Skin of body (tissue), 3 donors: ENCODE measurements at places on chromosomes 3 and 15.
A peak's percentile ranks its signal among the peaks of the same experiment; 100 is the strongest.

GRCh38 chr3:42685891-42686820 lies 819 bp downstream of the KLHL40 start:
- DNase-seq = no peak

- DNase-seq = no peak
These were observed 277.1 kb downstream of the EDEM1 start for GRCh38 chr3:5464649-5465048.

DNA sequence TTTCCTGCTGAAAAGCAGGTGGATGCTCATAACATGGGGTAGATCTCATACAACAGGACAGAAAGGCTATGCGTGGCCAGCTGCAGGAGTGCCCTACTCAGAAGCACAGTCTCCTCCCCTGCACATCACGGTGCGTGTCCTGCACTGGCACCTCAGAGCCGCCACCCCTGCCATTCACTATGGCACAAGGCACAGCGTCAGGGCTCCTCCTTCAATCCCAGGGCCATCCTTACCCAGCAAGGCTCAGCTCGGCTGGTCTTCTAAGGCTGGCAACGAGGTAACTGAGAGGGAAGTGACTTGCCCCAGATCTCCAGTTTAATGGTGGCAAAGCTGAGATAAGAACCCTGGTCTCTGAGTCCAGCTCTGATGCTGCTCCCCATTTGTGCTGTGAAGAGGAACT lies 97.1 kb downstream of the CPN2 start:
- DNase-seq = no peak

- peak; percentile 54 for DNase-seq
These were observed 194.2 kb upstream of the CNTN3 start for GRCh38 chr3:74808506-74809275.

DNA sequence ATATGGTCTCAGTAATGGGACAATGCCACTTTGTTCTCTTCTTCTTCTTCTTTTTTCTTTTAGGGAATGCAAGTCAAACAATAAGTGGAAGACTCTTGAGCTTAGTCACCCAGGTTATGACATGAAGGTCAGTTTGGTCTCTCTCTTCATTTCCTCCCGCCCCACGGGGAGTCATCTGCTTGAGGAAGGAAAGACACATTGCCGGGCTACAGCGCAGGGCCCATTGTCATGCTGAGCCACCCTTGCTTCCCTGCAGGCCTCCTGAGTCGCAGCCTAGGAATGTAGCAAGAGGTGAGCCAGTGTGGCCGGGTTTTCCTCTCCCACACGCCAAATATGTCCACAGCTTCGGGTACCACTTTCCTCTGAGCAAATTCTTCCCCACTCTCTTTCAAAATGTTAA lies 47.6 kb downstream of the RAP2B start:
- no peak for DNase-seq

DNA sequence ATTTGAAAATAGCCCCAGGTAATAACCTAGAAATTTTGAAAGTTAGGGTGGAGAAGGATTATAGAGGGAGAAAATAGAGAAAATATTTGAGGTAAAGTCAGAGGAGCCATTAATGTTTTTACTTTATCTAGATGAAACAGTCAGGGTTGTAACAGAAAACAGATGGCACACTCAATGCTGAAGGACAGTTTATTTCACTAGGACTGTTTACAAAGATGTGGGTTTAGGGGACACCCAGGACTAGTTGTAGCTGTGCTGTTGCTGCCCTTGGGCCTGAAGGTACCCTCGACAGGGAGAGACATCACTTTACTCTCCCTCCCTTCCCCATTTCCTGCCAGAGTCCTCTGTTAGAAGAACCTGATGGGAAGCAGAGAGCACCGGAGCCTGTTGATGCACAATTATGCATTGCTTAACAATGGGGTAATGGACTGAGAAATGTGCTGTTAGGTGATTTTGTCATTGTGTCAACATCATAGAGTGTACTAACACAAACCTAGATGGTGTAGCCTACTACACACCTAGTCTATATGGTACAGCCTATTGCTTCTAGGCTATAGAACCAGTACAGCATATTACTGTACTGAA lies 103.8 kb downstream of the GALK2 start:
- no peak for DNase-seq

- DNase-seq = no peak
These were observed 35.7 kb upstream of the APEH start for GRCh38 chr3:49638445-49638844.

- no peak for DNase-seq
These were observed 38.8 kb downstream of the SAXO2 start for GRCh38 chr15:82301296-82302016.

DNA sequence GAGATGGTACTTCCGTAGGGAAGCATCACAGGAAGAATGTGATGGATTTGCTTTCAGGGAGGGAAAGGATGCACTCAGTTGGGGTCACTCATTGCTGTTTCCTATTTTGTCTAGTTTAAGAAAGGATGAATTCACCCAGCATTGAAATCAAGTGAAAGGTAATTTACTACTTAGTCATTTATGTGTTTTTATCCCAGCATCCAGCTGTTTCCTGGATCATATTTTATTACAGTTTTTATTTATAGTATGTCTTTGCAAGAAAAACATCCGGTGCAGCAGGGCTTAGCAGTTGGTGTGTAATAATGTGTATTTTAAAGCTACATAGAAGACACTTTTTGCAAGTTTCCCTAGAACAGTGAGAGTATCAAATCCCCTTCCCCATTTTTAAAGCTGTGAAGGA lies 37.4 kb upstream of the GOLGA8B start:
- no peak for DNase-seq

GRCh38 chr3:154464440-154465190 lies 34.6 kb upstream of the GPR149 start:
- no peak for DNase-seq

- DNase-seq = no peak
These were observed 4.5 kb downstream of the INKA1 start for GRCh38 chr3:49807431-49808114.

- no peak for DNase-seq
These were observed 401.9 kb upstream of the ROBO2 start for GRCh38 chr3:76638006-76638405.

DNA sequence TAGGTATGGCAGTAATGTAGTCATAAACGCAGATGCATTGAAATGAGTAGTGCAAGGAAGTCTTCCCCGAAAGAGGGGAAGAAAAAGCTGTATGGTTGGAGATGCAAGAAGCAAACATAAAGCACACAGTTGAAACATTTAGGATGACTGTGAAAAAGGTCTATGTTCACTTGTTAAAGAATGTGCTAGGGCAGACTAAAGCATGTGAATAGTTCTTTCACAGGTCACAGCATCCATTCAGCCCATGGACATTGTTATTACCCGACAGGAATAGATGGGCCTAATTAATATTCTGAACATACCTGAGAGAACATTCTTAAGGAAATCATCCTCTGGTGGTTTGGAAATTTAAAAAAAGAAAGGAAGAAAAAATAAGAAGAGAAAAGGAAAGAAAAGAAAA lies 595.2 kb downstream of the ZIC1 start:
- DNase-seq = no peak

DNA sequence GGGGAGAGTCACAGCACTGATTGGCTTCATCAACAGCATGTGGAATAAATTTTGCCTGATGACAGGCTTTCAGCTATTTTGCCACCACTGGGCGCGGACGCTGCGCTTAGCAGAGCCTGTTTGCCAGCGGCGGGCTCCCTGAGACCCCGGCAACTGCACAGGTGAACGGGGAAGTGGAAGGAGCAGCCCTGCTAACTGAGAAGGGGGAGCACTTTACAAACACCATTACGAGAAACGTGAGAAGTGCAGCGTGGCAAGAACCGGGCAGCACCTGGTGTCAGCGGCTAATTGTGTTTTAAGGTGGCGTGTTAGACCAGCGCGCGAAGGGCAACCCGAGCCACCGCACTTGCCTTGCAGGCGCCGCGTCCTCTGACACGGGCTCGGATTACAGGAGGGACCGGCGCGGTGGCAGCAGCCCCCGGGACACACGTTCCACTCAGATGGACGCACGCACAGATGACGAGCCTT lies 307.8 kb upstream of the ARRDC4 start:
- DNase-seq = no peak

DNA sequence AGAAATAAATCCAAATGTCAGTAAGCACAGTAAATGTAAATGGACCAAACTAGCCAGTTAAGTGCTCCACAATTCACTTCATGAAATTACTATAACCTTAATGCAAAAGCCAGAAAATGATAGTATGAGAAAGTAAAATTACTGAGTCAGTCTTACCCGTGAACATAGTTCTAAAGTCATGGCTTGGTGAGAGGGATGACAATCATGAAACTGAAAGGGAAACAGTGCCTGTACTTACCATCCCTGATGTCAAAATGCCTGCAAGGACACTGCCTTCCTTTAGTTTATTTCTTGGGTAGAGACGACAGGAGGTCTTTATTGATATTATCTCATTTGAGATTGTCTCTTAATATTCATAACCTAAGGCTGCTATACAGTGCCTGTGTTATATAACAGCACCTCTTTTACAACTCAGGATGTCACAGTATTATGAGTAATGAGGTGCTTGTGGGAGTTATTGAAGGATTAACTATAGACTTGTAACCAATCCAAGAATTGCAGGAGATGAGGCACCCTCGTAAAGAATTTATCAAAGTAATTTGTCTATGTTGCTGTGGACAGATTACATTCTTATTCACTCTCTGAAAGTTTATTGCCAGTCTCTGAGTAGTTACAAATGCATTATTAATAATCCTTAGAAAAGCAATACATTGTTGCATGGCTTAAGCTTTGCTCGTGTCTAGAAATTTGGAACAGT lies 142.9 kb upstream of the BFSP2 start:
- no peak for DNase-seq

DNA sequence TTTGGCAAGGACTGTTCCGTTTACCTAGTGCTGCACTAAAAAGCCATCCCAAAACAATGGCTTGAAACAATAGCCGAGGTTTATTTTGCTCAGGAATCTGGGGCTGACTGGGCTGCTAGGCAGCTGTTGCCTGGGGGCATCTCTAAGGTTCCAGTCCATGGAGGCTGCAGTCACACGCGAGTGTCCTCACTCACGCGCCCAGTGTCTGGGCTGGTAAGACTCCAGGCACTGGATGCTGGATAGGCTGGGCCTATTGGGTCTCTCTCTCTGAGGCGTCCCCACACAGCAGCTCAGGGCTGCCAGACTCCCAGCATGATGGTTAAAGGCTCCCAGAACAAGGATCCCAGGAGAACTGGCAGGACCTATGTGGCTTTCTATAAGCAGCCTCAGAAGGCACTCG lies 34.2 kb downstream of the ALS2CL start:
- no peak for DNase-seq

- DNase-seq = no peak
These were observed 10.8 kb downstream of the PAK6 start for GRCh38 chr15:40249477-40250303.

GRCh38 chr15:58590926-58591325 lies 158.6 kb downstream of the ADAM10 start:
- no peak for DNase-seq

- peak; percentile 64 for DNase-seq
These were observed 45.4 kb downstream of the SSR3 start for GRCh38 chr3:156509189-156510174.

DNA sequence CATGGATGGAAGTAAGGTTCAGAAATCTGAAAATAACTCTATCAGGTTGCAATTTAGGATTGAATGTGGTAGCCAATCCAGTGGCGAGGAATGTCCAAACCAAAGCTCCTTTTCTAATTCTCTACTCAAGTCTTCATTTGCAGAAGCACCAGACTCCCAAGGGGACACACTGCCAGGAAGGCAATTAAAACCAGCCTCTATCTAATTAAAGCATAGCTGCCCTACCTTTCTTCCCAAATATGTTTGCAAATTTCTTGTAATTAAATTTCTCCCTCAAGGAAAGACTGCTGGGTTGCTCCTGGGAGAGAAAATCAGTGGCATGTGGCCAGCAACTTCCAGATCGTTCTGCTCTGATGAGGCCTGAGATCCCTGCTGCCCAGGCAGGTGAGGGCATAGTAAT lies 153.4 kb upstream of the MCTP2 start:
- no peak for DNase-seq

GRCh38 chr3:73655197-73655596 lies 30.5 kb upstream of the PDZRN3 start:
- DNase-seq = no peak

- no peak for DNase-seq
These were observed 47.8 kb downstream of the SPRED1 start for GRCh38 chr15:38300395-38300794.

GRCh38 chr3:77602722-77603121 lies 562.8 kb downstream of the ROBO2 start:
- DNase-seq = no peak

- peak; percentile 51 for DNase-seq
These were observed 1161.2 kb downstream of the ROBO2 start for GRCh38 chr3:78201091-78201490.

- peak; percentile 14 for DNase-seq
These were observed 39.4 kb downstream of the ARPP21 start for GRCh38 chr3:35678643-35679161.

GRCh38 chr3:8627201-8627940 lies 17.2 kb downstream of the SSUH2 start:
- DNase-seq = no peak

DNA sequence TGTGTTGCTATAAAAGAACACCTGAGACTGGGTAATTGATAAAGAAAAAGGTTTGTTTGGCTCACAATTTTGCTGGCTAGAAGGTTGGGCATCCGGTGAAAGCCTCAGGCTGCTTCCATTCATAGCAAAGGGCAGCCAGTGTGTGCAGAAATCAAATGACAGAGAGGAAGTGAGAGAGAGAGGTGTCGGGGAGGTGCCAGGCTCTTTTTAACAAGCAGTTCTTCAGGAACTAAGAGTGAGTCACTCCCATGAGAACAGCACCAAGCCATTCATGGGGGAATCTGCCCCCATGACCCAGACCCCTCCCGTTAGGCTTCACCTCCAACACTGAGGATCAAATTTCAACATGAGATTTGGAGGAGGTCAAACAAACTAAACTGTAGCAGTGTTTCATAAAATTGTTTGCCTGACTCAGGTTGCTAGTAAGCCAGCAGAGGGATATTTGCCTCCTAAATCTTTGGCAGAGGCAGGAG lies 4.5 kb upstream of the PARP15 start:
- no peak for DNase-seq

GRCh38 chr15:69648775-69649735 lies 196.4 kb downstream of the RPLP1 start:
- no peak for DNase-seq

GRCh38 chr15:30043211-30043655 lies 39.5 kb upstream of the GOLGA8J start:
- DNase-seq = no peak

DNA sequence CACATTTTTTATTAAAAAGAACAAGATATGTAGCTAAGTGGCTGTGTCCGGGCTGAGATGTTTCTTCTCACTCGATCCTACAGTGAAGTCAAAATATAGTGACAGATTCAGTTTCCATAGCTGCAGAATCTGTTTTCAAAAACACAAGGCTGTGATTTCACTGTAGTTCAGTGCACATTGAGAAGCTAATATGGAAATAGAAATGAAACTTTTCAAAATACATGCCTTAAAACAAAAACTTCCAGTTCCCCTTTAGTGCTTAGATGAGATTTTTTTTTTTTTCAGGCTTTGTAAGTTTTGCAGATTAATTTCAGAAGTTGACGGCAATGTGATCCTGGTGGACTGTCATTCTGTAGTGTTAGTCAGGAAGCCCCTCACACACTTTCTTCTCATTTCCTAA lies 23.8 kb upstream of the TRAK1 start:
- peak; percentile 92 for DNase-seq
